ENCODE measurements at places on chromosomes 1 and 21. TPM values are rescaled to one million over a fixed set of nuclear protein-coding genes. Genes with fewer than 3 reads are reported as not detected.
A peak's percentile ranks its signal among the peaks of the same experiment; 100 is the strongest.

The ZBTB8OS gene
- total RNA-seq: 26.2 TPM

The LCE2A gene
- total RNA-seq: not detected

The CD244 gene
- total RNA-seq: 0.50 TPM

- DNase-seq: peak; percentile 33
These were observed 118.6 kb downstream of the AKT3 start for GRCh38 chr1:243731301-243731891.

DNA sequence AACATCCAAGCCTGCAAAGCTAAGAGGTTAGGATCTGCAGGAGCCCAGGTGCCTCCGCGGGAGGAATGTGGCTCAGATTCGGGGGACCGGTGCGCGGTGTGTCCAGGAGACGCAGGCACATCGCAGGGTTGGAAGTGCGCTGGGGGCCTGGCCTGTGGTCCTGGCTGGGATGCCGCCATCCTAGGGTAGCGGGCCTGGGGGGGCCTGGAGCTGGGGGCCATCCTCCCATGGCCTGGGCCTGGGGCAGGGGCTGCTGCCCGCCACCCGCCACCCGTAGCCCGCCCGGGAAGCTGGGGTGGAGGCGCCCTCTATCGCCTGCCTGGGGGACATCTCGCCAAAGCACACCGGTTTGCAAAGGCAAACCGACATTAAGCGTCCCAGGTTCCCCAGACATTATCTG is 170.6 kb upstream of the ARHGEF16 start:
- DNase-seq: peak; percentile 43

GRCh38 chr1:45543581-45544417 is 6.8 kb upstream of the AKR1A1 start:
- peak; percentile 62 for DNase-seq
